Stimulated activated CD8-positive, alpha-beta memory T cell treated with anti-CD3 and anti-CD28 coated beads, Interleukin-12 subunit alpha, Interleukin-12 subunit beta, amount 100 ng/mL, for 4 hours (primary cell): ENCODE measurements at places on chromosomes 6 and 20.

DNA sequence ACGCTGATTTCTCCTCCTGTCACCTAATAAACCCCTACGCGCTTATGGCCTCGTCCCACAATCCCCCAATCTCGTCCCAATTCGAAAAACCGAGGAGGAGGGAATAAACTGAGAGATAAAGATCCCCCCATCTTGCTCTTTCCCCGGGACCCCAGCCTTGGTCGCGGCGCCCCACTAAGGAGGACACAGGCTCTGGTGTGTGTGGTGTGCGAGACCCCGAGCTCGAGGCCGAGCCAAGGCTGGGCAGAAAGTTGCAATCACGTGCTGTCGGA, 1.3 kb upstream of the NR2E1 start:
- no peak for DNase-seq

GRCh38 chr6:90436403-90436802, 139.8 kb upstream of the BACH2 start:
- DNase-seq, result no peak

DNA sequence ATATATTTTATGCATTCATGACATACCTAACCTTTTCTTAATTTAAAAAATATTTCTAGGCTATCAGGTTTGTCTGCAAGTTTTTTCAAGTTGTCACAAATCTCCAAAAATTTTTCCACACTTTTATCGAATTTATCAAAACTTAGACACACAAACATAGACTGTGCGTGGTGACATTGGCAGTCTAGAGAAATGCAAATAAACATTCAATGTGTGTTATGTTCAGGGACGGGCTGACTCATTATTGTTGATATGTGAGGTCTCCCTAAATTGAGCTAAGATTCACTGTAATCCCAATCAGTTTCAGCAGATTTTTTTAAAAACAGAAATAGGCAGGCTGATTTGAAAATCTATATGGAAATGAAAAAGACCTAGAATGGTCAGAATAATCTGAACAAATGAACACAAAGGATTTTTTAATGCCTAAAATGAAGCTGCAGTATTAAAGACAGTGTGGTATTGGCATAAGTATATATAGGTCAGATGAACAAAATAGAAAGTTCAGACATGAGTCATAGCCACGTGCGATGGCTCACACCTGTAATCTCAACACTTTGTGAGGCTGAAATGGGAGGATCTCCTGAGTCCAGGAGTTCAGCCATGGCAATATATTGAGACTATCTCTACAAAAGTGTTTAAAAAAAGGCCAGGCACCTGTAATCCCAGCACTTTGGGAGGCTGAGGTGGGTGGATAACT, 19.2 kb downstream of the BLTP3A start:
- DNase-seq, result no peak

GRCh38 chr6:118725944-118726343, 74.6 kb upstream of the CEP85L start:
- DNase-seq, result peak; percentile 49

GRCh38 chr20:19828232-19828631, 70.2 kb downstream of the RIN2 start:
- no peak for DNase-seq

GRCh38 chr6:83824388-83824801, 28.8 kb upstream of the RIPPLY2 start:
- no peak for DNase-seq

GRCh38 chr20:20969701-20970280, 136.4 kb downstream of the LINC00237 start:
- DNase-seq, result no peak

DNA sequence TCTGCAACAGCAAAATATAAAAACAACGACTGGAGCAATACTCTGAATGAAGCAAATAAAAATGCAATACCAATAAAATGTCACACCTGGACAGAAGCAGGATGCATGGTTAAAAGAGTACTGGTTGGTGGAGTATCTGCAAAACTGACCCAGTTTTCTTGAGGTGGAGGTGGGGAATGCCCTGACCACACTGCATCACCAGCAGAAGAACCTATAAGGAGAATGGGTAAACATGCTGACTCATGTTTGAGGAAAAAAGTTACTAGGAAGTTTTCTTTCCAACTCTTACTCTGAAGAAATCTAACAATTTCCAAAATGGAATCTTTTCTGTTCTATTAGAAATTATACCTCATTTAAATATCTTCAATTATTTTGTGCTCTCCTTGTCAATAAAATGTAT, 43.6 kb downstream of the REPS1 start:
- DNase-seq, result no peak

- no peak for DNase-seq
Measured at GRCh38 chr6:84282550-84282949, 55.1 kb upstream of the CEP162 start.

DNA sequence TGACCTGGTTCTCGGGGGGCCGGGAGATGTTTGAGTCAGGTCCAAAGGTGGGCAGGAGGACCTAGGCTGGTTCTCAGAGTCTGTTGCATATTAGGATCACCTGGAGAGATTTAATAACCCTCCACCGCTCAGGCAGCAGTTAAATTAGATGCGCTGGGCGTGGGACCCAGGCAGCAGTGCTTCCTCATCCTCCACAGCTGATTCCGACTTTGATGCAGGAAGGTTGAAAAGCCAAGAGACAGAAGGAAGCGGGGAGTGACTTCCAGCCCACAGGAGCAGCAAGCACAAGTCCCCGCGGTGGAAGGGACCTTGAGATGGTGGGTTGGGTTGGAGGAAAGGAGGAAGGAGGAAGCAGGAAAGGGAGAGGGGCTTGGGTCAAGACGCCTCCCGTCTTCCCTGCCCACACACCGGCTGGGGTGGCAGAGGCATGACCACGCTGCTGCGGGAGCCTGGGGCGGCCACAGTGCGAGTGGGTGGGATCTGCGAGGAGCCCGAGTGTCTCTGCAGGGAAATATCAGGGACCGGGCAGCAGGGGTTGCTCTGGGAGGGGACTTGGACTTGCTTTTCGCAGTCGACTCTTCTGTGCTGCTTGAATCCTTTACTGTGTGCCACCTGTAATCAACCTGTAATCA, 146.0 kb downstream of the PHACTR3 start:
- no peak for DNase-seq

DNA sequence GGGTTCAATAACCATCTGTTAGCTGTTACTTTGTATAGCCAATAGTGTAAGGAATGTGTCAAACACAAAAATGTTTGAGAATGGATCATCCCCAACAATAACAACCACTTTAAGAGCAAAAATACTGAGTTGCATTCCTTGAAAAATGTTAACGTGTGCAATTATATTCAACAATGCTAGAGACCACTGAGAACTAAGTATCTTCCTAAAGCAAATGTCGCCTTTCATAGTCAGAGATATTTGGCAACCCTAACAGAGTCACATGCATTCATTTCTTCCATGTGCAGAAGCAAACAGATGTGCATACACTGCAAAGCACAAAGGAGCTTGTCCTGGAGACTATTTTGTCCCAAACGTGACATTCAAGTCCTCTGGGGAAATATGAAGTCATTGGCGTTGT, 448.6 kb downstream of the GJA1 start:
- DNase-seq, result no peak

- no peak for DNase-seq
Measured at GRCh38 chr20:48697845-48698491, 129.8 kb downstream of the PREX1 start.

GRCh38 chr6:154218301-154218700, 138.3 kb downstream of the IPCEF1 start:
- DNase-seq, result no peak

- DNase-seq, result no peak
Measured at GRCh38 chr6:134464690-134465411, 146.9 kb upstream of the SGK1 start.
